Anterior cingulate cortex (tissue), 58 donors: ENCODE measurements at places on chromosomes 13 and 19.
A peak's percentile ranks its signal among the peaks of the same experiment; 100 is the strongest.

DNA sequence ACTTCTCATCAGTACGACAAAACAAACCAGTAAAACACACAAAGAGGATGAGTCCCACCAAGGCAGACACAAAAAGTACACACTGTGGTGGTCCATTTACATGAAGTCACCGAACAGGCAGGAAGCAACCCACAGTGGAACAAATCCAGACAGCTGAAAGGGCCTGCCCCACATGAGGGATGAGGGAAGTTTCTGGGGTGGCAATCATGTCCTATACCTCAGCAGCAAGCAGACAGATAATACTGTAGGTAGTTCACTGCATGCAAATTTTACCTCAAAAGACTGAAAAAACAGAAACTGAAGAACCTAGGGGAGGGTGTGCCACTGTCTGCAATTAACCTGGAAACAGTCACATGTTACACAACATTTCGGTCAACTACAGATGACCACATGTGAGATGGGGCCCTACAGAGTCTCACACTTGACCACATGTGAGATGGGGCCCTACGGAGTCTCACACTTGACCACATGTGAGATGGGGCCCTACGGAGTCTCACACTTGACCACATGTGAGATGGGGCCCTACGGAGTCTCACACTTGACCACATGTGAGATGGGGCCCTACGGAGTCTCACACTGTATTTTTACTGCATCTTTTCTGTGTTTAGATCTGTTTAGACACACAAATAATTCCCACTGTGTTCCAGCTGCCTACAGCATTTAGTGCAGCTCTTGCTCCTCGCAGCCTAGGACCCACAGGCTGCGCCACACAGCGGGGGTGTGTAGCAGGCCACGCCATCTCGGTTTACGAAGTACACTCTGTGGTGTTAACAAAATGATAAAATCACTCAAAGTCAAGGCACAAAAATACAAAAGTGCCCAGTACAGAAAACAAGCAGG, 22.2 kb downstream of the PCID2 start:
- no peak for DNase-seq

- DNase-seq = peak; percentile 21
These were observed 14.3 kb downstream of the PEPD start for GRCh38 chr19:33507021-33507956.

DNA sequence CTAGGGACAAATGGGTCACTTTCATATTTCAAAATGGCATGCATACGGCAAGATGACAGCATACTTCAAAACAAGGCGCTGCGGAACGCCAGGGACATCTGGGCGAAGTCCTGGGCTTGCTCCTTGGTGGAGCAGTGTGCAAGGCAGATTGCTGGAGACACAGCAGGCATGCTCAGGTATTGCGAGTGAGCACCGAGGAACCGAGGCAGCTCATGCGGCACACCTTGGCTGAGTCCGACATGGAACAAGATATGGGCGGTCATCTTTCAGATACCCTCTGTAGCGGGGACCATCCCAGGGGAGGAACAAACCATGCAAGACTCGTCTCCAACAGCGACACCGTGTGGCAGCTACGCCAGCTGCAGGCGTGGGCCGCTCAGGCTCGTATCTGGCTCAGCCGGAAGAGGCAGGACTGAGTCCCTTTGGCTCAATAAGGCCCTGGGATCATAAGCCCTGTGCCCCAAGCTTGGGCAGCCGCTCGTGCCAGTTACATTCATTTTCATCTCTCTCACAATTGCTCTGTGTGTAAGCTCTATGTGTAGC, 112.4 kb downstream of the NUFIP1 start:
- DNase-seq = no peak

- no peak for DNase-seq
These were observed 473.6 kb upstream of the SLC10A2 start for GRCh38 chr13:103539721-103540381.

GRCh38 chr13:34419025-34419424, 523.0 kb upstream of the NBEA start:
- DNase-seq = no peak

- no peak for DNase-seq
These were observed 8.4 kb upstream of the HTR2A start for GRCh38 chr13:46905249-46905648.

DNA sequence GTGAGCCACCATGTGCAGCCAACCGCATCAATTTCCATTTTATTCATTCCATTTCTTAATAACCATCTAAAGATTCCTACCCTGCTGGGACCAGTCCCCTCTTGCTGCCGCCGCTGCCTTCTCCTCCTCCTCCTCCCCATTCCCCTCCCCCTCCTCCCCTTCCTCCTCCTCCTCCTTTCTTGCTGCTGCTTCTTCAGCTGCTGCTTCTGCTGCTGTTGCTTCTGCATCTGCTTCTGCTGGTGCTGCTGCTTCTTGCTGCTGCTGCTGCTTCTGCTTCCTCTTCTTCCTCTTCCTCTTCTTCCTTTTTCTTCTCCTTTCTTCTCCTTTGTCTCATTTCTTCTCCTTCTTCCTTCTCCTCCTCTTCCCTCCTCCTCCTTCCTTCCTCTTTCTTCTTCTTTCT, 20.0 kb upstream of the SPRYD7 start:
- no peak for DNase-seq

- peak; percentile 26 for DNase-seq
These were observed 94.1 kb downstream of the STK24 start for GRCh38 chr13:98482476-98483444.

DNA sequence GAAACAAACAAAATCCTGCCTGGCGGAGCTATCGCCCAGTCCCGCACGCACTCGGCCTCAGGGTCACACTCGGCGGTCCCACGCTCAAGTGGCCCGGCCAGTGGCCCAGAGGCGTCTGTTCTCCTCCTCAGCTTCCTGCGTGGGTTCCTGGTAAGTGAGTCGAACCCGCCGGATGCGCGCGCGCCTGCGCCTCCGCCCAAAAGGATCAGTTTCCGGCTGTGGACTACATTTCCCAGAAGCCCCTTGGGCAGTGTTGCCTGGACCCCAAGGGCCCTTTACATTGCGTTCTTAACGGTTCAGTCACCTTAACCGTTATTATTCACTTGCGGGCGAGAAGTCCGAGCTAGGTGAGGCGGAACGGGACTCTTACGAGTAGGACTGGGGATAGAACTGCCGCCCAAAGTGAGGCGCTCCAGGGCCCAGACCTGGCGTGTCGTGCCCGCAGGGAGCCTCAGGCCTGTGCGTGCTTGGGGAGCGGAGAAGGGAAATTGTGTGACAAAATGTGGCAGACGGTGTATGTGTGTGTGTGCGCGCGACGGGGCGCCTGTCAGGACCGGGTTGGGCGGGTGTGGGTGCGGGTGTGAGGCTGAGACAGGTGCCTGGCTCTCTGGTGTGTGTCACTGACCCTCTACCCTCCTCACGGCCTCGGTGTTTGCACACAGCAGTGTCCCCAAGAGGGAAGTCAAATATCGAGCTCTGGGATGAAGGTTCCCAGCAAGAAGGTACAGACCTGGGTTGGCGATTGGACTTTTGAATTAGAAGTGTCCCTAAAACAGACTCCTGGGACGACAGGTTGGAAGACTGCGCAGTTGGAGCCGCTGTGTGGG, at the start of gene ZNF546:
ZNF546 (plus strand) TSS at position 250 of the 827 bp plus-strand sequence. CDS start 1,267 bp downstream, outside the sequence.
- peak; percentile 82 for DNase-seq

- DNase-seq = no peak
These were observed 178.8 kb upstream of the KL start for GRCh38 chr13:32837307-32837972.

DNA sequence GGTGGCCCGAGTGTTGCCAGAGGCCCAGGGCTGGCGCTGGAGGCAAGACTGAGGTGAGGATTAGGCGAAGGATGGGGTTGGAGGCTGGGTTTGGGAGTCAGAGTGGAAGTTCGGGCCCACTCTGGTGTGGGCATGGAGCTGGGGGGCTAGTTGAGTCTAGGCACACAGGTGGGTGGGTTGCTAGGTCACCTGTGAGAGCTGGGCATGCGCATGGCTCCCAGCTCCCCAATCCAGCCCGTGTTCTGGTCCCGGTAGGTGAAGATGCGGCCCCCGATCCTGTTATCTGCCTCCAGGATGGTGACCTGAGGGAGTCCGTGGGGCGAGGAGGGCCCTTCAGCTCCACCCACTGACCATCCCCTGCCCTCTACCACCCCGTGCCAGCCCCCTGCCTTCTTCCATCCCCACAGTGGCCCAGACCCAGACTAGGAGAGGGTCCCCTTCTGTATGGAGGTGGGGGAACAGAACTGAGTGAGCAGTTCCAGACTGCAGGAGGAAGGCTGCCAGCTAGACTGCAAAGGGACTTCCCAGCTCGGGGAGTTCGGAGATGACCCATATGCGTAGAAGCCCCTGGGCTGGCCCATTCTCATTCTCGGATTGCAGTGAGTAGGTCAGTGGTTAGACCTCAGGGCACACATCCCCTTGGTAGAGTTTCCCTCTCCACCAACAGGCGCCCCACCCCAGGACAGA, 1.7 kb downstream of the IL4I1 start:
- no peak for DNase-seq

DNA sequence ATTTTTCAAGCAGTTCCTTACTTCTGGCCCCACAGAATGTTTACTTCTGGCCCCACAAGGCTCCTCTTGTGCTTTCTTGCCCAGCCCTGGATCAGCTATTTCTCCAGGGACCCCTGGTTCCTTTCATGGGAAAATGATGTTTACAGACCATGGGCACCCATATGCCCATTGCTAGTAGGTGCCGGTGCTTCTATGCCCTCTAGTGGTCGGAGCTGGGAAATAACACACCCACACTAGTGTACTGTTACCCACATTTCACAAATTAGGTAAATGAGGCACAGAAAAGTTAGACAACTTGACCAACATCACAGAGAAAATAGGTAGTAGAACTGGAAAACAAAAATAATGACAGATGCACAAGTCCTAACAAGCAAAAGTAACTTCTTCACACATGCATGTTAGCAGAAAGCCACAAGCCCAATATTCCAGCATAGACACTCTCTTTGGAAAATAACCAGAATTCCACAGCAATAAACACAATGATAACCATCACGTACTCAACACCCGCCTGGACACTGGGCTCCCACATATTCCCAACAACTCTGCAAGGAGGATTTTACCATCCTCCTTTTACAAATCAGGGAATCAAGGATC, 1.3 kb upstream of the CEACAM6 start:
- no peak for DNase-seq

DNA sequence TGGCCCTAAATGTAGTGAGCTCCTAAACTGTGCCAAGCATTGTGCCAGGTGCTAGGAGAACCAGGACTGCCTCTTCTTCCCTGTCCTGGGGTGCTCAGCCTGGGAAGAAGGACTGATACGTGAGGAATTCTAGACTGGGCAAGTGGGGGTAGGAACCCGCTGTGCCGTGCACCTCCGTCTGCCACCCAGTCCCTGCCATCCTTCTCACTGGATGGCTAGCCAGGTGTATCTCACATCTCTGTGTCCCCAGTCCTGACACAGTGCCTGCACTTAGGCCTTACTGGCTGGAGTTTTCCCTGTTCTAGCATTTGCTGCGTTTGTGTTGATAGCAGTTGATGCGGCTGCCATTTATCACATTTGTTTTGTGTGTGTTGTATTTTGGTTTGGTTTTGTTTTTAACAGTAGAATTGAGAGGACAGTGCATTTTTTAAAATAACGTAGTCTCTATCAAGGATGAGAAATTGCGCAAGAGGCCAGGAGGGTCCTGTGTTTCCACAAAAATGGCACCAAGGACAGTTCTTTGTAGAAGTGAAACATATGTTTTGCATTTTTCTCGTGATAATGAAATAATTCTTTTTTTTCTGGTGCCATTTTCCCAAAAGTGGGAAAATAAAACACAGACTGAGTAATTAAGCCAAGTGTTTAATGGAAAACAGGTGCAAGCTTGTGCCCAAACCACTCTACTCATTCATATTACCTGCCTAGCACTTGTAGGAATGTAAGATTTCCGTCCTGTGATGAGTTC, 4.7 kb upstream of the GPR183 start:
- DNase-seq = no peak

DNA sequence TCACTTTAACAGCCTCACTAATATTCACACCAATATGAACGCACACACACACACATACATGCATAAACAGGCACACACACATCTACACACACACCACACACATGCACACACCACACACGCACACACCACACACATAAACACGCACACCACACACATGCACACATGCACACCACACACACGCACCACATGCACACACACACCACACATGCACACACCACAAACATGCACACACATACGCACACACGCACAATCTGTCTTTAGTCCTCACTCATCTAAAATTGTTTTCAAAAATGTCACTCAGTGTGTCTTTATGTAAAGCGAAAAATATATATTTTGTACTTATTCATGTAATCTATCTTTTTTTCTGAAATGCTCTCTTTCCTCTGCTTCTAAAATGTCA, 158.1 kb upstream of the SGCG start:
- DNase-seq = no peak

DNA sequence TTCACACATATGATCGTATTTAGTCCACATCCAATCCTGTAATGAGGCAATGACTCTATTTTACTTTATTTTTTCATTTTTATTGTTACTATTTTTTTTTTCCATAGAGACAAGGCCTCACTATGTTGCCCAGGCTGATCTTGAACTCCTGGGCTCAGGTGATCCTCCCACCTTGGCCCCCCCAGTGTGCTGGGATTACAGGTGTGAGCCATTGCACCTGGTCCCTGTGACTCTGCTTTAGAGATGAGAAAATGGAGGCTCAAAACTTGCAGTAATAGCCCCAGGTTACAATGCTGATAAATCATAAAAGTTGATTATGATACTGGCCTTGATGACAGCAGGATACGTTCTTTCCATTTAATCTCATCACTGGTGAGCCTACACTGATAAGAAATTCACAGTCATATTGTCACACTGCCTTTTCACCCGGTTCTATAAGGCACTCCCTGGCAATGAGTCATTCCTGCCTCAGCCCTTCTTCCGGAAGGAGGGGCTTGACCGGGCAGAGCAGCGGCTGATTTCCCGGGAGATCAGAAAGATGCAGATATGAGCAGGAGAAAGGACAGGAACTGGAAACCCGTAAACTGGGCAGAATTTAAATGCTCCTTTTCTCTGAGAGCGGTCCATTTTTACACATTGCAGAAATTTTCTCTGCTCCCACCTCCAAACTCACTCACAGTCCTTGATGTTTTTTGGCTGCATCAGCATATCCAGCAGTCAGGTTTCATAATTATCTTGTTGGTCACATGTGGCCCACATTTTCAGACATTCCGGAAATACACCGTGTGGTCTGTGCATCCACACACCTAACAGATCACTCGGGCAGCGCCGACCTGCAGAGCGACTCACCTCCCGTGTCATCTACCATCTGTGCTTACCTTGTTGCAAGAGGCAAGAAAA, 616.4 kb downstream of the EFNB2 start:
- no peak for DNase-seq

DNA sequence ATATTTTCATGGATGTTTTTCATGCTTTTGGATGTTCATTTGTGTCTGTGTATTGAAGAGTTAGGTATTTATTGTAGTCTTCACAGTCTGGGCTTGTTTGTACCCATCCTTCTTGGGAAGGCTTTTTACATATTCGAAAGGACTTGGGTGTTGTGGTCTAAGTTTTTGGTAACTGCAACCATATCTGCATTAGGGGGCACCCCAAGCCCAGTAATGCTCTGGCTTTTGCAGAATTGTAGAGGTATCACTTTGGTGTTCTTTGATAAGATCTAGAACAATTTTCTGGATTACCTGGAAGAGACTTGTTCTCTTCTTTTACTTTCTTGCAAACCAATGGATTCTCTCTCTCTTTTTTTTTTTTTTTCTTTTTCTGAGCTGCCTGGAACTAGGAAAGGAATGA, 581.3 kb downstream of the DACH1 start:
- DNase-seq = no peak
